ENCODE measurements at places on chromosomes 1 and 21. TPM values are rescaled to one million over a fixed set of nuclear protein-coding genes. Genes with fewer than 3 reads are reported as not detected.

VSIG8 gene
- total RNA-seq: not detected

NCSTN gene
- total RNA-seq: 50.6 TPM

TARDBP gene
- 53.3 TPM for total RNA-seq

FAM229A gene
- total RNA-seq: not detected

DNA sequence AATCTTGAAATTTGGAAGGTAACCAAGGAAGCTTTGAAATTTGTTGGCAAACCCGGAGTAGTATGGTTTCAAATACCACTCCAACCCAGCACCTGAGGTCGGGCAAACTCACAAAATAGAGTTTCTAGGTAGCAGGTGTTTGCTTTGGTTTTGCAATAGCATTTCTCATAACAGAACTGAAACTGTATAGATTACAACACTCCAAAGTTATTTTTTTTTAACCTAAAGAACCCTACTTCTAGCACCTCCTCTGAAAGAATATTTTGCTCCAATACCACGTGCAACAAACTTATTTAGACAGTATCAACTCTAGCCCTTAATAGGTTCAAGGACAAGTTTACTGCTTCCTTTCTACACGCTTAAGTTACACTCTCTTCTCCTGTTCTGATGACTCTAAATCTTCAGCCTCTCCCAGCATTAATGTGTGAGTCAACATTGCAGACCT is 178.5 kb upstream of the FMN2 start:
- DNase-seq: no peak

DNA sequence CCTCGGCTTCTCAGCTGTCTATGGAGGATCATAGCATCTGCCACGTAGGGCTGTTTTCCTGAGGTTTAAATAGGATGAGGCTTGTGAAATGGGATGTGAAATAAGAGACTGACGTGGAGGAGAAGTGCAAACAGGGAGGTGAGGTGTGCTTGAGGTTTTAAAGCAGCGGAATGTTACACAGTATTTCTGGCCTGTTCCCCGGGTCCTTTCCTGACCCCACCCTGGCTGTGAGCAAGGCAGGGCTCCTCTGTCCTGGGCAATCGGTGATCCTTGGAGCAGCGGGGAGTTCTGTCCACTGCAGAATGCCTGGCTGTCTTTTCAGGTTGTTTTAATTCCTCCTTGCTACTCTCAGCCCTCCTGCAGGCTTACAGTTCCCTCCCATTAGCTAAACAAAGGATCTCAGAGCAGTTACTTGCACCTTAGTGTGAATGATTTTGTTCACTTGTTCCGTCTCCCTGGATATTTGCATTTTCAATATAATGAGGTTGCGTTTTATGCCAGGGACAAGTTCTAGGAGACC is 38.6 kb downstream of the LHX4 start:
- DNase-seq: no peak

DNA sequence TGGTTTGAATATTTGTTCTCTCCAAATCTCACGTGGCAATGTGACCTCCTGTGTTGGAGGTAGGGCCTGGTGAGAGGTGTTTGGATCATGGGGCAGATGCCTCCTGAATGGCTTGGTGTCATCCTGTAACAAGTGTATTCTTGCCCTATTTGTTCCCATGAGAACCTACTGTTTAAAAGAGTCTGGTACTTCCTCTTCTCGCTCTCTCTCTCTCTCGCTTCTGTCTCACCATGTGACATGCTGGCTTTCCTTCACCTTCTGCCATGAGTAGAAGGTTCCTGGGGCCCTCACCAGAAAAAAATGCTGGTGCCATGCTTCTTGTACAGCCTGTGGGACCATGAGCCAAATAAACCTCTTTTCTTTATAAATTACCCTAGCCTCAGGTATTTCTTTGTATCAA is 8.4 kb upstream of the PAXBP1 start:
- DNase-seq: no peak

DNA sequence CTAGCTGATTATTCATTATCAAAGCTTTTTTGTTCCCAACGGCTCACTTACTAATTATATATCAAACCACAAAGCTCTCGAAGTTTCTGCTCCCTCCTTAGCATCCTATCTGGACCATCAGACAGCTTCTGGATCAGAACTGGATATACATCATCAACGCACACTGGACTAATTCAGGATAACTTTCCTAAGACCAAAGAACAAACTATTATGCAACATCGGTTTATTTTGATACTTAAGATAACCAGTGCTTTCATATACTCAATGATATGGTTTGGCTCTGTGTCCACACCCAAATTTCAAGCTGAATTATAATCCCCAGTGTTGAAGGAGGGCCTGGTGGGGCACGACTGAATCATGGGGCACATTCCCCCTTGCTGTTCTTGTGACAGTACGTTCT is 110.8 kb downstream of the SMYD3 start:
- no peak for DNase-seq

DNA sequence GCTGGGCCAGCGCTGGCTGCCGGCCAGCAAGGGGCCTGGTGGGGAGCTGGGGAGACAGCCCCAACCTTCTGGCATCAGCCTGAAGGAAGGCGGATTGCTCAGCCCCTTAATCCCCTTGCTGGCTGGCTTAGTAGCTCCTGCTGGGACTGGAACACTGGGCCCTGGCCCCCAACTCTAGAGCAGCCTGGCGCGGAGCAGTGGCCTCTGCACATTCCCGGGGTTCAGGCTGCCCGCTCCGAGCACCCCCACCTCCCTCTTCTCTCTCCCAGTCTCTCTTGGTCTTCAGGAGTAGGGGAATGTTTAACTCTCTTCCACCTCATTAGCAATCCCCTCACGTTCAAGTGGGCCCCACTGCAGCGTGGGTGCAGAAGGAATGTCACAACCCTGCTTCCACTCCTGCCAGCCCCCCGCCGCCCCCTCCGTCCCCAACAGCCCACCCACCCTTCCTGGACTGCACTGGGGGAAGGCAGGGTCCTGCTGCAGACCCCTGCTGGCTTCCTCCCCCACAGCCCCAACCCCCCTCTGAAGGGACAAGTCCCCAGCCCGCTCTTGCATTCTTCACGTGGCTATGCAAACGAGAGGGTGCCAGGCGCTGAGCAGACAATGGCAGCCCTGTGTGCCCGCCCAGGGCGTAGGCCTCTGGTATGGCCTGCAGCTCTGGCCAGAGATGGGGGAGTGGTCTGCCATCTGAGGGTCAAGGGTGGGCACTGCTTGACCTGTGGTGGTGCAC is 980 bp upstream of the CLDN19 start:
- DNase-seq: no peak

DNA sequence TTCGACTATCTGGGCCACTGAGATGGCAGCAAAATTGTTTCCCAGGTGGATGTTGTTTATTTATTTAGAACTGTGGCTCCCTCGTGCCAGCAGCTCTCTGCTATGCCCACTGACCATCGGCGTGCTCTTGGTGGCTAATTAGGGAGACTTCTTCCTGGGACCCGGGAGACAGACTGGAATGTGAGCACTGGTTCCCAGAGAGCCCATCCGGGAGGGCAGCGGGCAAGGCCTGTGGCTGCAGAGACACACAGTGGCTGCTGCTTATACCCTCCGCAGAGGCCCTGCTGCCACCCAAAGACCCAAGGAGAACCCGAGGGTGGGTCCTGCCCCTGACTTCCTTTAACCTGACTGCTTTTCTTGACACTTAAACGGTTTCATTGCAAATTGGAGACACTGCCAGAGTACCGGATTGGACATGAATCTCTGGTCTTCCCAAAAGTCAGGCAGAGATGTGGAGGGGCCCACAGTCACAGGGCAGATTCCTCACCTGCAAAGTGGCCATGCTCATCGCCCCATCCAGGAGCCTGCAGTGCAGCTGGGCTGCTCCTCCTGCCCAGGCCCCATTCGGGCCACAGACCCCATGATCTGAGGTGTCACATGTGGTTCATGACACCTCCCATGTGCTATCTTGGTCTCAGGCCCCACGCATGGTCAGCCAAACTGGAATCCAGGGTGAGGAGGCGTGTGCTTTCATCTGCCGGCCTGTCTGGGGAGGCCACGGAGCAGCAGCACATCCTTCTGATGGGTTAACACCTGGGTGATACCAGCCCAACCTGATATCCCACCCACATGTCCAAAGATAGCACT is 5.7 kb upstream of the MATN1 start:
- no peak for DNase-seq

DNA sequence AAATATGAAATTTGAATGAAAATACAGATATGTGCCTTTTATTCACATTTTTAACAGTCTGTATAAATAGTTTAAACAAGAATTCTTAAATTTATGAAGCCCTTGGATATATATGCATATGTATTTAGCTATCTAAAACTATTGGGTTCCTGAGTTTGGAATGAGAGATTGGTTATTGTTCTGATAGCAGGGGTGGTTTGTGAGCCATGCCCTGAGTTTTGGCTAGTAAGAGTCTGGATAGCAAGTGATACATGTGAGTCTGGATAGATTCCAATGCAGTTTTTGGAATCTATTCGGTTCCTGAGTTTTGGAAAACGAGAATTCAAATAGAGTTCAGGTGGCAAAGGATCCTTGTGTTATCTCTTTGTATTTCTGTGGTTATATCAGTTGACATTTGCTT is 2.8 kb downstream of the MAN1A2 start:
- DNase-seq: no peak

DNA sequence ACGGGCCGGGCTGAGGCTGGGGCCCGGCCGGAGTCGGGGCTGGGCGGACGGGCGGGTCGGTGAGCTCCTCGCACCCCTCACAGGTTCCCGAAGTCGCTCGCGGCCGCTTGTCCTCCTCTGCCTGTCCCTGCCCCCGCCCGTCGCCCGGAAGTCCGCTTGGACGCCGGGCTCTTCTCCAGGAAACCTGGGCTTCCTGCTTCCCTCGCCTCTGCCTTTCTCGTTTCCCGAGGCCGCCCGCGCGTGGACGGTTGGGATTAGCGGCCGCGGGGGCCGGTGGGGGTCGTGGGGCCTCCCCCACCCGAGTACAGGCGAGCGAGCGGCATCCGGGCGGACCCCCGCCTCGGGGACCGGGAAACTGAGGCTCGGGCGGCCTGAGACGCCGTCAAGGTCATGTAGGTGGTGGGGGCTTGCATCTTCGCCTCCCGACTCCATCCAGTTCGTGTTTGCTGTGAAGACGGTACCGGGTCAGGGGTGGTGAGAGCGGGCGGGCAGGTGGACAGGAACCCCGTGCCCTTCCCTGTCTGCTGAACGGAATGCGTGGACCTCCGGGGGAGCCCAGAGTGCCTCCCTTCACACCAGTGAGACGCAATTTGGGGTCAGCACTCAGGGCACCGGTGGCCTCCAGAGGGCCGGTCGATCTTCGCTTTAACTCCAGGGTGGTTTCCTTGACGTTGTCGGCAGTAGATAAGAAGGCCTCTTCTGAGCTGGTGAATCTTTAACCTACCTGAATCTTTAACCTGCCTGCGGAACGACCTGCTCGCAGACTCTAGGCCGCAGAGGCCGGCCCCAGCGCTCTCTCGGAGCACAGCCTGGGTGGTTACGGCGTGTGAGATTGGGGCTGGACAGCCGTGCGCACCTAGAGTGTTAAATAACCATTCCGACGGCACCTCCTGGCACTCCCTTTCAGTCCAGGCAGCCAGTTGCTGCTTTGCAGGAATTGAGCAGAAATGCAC is 686 bp downstream of the ARF1 start:
- DNase-seq: peak; percentile 74

- no peak for DNase-seq
These were observed 88.9 kb downstream of the COL24A1 start for GRCh38 chr1:86067626-86068025.
